Heart left ventricle (tissue), 16 donors: ENCODE measurements at places on chromosomes 6 and 20.

DNA sequence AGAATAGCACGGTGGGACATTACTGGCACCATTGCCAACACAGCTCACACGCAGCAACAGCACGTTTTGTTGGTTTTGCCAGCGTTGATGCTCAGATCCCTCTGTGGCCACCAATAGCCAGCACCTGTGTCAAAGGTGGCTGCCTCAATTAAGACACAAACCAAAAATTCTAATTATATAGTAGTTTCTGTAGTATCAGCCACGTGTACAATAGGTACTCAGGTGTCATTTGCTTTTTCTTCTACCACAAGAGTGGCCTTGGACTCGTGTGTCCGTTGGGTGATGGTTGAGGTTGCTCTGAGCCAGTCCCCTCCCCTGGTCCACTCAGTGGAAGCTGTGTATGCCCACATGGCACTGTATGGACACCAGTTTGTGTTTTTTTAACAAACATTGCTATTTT lies 105.1 kb downstream of the CARMIL1 start:
- no peak for DNase-seq

GRCh38 chr20:4544765-4545164 lies 176.9 kb upstream of the PRND start:
- no peak for DNase-seq

- DNase-seq: peak; percentile 22
Measured at GRCh38 chr20:13008761-13009681, at the start of gene SPTLC3. SPTLC3 (plus strand) TSS chr20:13008972; CDS start chr20:13009268, 296 bp downstream.

GRCh38 chr6:35498422-35499067 lies 1.7 kb upstream of the TEAD3 start:
- DNase-seq: no peak

DNA sequence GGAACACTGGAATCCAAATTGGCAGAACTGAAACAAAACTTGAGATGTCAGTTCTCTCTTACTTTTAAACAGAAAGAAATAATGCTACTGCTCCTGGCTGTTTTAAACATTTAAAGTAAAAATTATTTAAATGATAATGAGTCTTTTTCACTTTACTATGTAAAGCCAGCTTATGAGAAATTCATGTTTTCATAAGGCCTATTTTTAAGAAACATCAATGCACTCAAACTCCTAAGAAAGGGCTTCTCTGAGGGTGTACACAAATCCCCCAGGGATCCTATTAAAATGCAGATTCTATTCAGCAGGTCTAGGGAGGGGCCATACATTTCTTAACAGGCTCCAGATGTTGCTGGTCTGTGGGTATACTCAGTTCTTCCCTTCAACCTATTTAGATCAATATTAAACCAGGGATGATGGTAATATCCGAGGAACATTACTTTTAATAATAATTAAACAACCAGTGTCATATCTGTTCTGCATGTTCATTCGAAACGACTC lies 2.3 kb downstream of the FERMT1 start:
- no peak for DNase-seq

DNA sequence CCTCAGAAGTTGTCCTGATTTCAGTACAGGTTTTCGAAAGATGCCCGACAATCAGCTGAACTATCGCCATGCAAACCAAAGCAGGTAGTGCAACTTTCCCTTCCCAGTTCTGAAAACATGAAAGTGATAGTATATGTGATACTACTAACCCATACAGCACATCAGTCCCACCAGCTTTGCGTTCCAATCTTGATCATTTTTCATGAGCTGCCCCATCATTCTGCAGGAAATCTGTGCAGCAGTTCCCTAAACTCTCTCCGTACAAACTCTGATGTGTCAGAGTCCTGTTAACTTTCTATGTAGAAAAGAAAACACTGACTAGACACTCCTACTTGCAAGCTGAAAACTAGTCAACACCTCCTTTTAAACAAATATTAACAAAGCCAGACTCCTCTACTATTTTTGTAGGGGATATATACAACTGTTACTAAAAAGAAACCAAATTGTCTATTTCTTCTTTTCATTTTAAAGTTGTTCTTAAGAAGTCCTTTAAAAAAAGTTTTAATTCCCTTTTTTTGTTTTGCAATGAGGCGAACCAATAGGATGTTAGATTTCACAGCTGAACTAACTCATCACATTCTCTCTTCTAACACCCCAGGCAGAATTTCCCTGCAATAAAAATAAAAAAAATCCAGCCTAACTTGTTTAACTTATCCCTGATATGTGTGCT lies 99.6 kb upstream of the DST start:
- DNase-seq: no peak

DNA sequence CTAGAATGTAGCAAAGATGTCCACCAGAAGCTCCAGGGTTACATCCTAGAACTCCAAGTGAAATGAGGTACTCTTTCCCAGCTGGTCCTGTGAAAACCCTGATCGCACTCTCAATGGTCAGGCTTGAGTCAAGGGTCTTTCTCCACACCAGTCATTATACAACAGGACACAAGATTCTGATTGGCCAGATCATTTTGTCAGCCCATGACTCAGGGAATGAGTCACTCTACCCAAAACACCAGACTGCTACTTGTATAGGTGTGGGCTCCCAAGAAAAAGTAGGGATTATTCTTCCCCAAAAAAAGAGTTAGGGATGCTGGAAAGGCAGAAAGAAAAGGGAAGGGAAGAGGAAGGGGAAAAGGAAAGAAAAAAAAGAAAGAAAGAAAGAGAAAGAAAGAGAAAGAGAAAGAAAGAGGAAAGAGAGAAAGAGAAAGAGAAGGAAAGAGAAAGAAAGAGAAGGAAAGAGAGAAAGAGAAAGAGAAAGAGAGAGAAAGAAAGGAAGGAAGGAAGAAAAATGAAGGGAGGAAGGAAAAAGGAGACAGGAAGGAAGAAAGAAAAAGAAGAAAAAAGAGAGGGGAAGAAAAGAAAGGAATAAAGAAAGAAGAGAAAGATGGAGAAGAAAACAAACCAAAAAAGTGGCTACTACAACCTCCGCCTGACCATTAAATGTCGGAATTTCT lies 30.5 kb downstream of the ANKEF1 start:
- no peak for DNase-seq

- DNase-seq: no peak
Measured at GRCh38 chr6:79702691-79703090, 71.6 kb downstream of the SH3BGRL2 start.

- DNase-seq: no peak
Measured at GRCh38 chr6:161270116-161270515, 3.7 kb downstream of the AGPAT4 start.

- no peak for DNase-seq
Measured at GRCh38 chr6:106273087-106273486, 52.5 kb downstream of the ATG5 start.

DNA sequence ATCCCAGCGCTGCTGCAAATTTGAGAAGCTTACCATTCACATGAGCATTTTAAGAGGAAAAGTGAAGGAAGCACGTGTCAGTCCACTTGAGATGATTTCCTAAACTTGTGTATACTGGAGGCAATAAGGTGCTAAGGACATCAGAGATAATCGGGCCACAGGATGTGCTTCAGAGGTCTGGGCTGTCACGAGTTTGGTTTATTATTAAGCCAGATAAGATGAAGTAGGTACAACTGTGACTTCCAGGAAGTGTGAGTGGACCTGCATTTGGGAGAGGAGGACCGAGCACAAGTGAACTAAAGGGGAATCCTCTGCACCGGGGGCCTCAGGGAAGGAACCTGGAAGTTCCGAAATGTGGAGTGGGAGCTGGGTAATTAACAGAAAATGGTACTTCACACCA lies 1.4 kb downstream of the SAMD5 start:
- no peak for DNase-seq

DNA sequence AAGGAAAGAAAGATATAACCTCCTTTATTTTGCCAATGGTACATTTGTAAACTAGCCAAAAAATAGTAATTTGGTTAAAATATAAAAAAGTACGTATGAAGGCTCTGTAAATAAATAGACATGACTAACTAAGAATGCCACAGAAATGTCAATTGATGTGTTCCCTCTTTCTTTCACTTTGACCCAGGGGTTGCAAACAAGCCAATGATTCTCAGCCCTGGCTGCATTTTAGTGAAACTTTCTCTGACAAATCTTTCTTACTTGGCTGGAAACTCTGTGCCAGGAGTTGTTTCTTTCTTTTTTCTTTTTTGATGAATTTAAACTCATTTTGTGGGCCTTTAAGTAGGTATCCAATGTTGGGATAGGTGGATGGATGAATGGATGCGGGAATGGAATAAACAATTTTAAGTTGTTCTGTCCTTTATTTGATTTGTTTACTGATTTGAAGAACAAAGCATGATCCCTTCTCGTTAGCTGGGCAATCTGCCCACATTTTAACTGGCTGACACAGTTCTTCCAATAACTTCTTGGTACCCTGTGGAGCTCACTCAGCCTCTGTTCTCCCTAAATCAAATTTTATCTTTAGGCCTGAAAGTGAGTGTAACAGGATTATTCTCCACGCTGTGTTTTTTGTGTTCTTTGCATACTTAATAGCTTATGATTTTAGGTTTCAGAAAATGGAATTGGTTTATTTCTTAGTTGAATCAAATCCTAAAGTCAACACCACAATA lies 58.6 kb upstream of the GCLC start:
- no peak for DNase-seq

GRCh38 chr20:24584538-24585356 lies 115.3 kb downstream of the SYNDIG1 start:
- DNase-seq: no peak

DNA sequence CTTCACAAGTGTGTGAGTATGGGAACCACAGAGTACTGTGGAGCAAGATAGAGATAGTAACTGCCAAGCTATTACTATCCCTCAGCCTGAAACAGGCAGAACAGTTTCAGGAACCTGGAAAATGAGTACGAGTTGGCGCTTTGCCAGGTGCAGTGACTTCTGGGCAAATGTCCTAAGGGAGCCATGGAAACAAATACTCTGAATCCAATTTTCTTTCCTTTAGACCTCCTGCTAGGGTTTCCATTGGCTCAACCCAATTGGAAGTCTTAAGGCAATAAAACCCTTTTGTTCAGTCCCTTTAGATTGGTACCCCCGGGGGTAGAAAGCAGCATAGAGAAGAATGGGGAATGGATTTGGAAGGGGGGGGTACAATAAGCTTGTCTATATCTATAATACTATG lies 205.0 kb upstream of the EPHA7 start:
- DNase-seq: no peak

- DNase-seq: no peak
Measured at GRCh38 chr6:100721256-100721655, 159.9 kb downstream of the ASCC3 start.

GRCh38 chr6:20706939-20707485 lies 172.8 kb downstream of the CDKAL1 start:
- no peak for DNase-seq

DNA sequence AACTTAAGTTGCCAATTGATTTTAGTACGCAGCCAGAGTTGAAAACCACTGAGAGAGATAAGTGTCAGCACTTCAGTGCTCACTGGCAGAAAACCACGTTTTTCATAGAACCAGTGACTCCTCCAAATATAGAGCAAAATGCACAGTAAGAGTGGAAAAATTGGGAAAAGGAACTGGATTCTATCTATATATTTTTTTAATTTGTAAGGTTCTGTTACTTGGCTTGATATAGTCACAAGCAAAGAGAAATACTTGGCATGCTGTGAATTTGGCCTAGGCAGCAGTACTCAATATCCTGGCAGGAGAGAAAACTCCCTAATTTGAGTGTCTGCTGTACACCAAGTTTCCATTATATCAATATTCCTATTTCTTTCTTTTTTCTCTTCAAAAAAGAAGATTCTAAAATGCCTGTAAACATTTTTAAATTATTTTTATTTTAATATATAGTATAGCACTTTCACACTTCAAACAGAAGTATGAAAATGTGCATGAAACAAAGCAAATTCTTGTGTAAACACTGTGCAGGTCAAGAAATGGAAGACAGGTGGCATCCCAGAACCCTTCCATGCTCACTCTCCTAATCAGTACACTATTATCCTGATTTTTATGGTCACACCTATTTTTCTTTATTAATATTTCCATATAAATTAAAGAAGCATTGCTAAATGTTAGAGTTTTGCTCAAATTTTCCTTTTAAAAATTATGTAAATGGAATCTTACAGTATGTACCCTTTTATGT lies 561.8 kb upstream of the RNF217 start:
- no peak for DNase-seq

DNA sequence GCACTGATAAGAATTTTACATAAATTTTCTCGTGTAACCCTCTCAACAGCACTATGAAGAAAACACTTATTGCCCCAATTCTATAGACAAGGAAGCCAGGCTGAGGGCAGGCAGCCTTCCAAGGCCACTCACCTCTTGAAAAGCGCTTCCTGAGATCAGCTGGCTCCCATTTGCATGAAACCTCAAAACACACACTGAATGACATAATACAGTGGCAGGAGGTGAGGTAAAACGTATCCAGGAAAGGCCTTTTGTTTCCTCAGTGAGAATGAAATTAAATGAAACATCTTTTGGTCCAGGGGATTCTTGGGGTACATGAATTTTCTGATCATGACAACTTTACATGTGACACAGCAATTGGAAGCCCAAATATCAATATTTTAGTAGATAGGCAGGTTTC lies 112.5 kb downstream of the WDR27 start:
- no peak for DNase-seq

DNA sequence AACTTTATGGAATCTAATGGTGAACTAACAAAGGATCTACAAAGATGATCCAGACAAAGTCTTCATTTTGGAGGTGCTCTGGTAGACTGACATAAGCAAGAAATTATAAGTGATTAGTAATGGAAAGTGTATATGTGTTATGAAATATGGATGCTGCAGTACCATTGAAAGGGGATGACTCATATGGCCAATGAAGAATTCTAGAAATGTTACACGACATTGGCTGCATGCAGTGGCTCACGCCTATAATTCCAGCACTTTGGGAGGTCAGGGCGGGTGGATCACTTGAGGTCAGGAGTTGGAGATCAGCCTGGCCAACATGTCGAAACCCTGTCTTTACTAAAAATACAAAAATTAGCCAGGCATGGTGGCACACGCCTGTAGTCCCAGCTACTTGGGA lies 23.5 kb downstream of the CFAP206 start:
- no peak for DNase-seq

DNA sequence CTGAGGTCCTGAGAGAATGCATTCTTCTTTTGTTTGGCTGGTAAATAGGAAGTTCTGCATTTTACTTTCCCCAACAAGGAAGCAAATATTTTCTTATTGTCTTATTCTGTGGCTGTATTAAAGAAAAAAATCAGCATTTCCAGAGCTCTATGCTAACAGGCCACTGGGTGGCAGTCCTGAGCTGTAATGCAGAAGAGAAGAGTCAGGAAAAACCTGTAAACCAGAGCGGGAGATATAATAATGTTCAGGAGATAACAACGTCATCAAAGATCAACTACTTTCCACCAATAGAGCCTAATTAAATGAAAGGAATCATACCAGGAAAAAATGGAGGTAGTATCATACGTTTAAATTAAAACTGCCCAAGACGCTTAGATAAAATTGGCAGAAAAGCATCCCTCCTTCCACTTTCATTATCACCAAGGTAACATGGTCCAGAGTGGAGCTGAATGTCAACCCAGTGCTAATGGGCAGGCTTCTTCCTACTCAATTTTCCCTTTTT lies 55.6 kb upstream of the CARMIL1 start:
- DNase-seq: peak; percentile 50

GRCh38 chr6:33104887-33105286 lies 29.1 kb downstream of the HLA-DPB1 start:
- no peak for DNase-seq
